Activated CD8-positive, alpha-beta memory T cell treated with anti-CD3 and anti-CD28 coated beads, Interleukin-2, amount 50 U/mL, for 4 hours (primary cell): ENCODE measurements at places on chromosomes 2 and 18.

GRCh38 chr2:199348871-199349270 is 108.9 kb downstream of the SATB2 start:
- DNase-seq: no peak

DNA sequence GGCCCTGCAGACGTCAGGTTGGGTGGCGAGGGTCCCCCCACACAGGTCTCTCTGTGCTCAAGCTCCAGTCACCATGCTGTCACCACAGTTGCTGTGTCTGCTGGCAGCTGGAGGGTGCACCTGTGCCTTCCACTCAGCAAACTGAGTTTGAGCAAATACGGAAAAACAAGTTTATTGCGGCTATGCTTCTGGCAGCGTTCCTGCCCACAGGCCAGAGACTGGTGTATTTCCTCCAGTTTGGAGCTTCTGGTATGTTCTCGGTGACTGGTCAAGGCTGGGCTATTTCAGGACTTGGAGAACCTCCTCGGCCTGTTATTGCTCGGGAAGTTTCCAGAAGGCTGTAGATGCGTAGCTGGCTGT is 132.6 kb downstream of the SEPTIN10 start:
- DNase-seq: no peak

DNA sequence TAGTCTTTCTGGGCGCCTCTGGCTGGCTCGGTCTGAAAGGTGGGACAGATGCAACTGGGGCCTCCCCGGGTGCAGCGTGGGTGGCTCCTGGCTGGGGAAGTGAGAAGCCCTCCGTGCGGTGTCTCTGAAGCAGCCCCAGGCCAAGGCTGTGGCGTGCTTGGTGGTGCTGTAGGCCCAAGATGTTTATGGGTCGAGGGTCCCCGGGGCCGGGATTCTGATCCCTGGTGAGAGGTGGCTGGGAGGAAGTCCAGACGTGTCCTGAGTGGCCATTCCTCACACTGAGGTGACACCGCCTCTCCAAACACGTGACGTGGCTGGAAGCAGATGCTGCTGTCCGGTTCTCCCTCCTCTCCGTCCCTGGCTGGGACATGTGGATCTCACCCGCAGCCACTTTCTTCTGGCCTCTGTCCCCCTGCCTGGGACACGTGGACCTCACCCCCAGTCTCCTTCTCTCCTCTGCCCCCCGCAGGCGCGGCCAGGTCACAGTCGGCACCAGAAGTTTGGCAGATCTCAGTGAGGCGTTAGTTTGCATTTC is 12.6 kb downstream of the RTP5 start:
- peak; percentile 76 for DNase-seq

DNA sequence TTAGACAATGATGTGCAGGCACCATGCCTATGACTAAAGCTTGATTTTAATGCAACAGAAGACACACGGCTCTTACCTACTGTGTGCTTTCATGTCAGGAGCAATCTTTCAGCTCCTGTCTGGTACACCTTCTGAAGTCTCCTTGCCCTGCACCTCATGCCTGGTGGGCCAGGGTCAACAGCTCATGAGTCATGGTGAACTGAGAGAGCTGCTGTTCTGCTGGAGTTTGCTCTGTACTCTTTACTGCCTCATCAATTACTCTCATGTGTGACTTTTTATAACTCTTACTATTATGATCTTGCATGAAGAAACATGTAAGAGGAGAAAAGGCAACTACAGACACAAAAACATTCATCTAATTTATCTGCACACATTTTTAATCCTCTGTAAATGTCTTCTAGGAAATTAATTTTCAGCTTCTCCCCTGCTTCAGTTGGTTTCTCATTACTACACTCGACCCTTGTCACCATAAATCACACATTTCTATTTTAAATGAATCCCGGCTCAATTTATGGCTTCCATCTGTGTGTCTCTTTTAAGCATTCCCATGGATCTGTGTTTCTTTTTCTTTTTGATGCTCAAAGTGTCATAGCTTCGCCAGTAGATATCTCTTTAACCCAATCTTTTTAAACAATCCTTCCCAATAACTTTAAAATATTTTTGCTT is 9.7 kb downstream of the SERPINB7 start:
- DNase-seq: no peak

DNA sequence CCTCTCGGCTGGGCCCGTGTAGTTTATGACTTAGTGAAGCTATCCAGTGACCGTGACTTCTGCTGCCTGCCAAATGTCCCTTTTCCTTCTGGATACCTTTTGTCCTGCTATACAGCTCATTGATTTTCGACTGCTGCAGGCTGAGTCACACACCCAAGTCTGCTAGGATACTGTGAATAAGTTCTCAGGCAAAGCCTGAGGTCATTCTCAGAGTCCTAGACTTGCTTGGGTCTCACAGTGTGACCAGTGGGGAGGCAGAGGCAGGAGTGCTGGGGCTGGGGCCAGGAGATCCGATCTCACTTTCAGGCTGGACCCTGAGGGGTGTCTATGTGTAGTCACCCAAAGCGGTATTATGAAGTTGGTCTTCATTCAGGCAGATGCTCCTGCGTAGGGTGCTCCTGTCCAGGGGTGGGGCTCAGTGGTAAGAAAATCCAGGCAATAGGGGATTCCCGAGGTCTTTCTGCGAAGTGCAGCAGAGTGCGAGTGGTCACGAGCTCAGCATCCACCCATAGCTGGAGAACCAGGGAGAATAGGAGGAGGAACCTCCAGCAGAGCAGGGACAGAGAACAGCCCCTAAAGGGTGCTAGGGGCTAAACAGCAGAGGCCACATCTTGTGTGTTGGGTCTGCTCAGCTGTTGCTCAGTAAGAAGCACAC is 268.6 kb upstream of the NCKAP5 start:
- DNase-seq: no peak

DNA sequence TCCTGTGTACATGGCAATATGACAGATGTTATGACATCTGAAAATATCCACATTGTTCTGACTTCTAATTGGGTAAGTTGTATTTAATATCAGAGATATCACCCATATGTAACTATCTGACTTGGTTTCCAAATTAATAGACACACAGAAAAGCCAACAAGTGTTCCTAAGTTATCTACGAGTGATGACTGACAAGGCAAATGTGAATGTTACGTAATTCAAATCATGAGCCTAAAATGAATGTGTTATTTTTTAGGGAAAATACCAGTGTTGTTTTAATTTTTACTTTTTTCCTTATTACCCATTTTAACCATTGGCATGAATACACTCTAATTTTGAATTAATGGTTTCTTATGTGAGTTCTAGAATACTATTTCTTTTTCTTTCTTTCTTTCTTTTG is 15.8 kb upstream of the PNO1 start:
- no peak for DNase-seq

GRCh38 chr2:210028178-210028577 is 25.7 kb downstream of the RPE start:
- DNase-seq: no peak

DNA sequence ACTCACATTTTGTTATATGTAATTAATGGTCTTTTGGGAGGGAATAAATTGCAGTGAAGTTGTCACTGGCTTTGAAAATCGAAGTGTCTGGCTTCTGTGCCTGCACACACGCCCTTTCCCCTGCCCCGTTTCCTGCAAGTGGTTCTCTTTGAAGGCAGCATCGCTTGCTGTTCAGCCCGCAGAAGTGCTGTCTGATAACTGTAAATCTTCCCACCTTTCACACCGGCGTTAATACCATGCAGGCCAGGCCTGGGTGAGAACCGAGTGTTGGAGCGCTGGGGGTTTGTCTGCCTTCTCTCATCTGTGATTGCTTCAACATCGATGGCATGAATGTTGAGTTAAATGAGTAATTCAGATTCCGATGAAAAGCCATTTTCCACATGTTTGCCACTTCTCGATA is 37.9 kb upstream of the RPL31 start:
- DNase-seq: no peak

DNA sequence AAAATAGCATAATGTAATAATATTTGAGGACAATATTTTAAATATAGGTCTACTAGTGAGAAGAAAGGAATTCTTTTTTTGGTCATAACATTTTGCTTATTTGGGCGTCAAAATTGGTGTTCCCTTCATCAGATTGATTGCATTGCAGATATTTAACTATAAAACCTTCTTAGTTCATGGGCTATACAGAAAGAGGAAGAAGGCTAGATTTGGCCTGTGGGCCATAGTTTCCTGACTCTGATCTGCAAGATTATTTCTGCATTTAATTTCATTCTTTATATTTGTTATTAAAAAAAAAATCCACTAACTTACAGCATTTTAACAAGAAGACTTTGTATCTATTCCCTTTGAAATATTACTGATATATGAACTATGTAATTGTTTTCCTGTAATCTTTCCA is 31.9 kb downstream of the PIKFYVE start:
- no peak for DNase-seq

GRCh38 chr2:25587361-25587760 is 86.0 kb downstream of the DTNB start:
- no peak for DNase-seq
